GM23338 (cell line): ENCODE measurements at places on chromosomes 16 and 17. TPM values are rescaled to one million over a fixed set of nuclear protein-coding genes. Genes with fewer than 3 reads are reported as not detected.

SEBOX gene
- polyA plus RNA-seq = not detected in 2 replicates

KRTAP2-2 gene
- not detected in 2 replicates for polyA plus RNA-seq

BIRC5 gene
- 111 and 132 TPM in 2 replicates for polyA plus RNA-seq

TBC1D3D gene
- polyA plus RNA-seq = not detected in 2 replicates

SLFN14 gene
- not detected in 2 replicates for polyA plus RNA-seq

KRT20 gene
- not detected in 2 replicates for polyA plus RNA-seq

SMPD3 gene
- polyA plus RNA-seq = 0.57 and 0.68 TPM in 2 replicates

SLC6A4 gene
- 0.06 and 0.07 TPM in 2 replicates for polyA plus RNA-seq

CD300A gene
- 0.37 and 0.54 TPM in 2 replicates for polyA plus RNA-seq

RMI2 gene
- 103 and 108 TPM in 2 replicates for polyA plus RNA-seq

HS3ST4 gene
- 0.44 and 0.89 TPM in 2 replicates for polyA plus RNA-seq

TNFRSF17 gene
- 0.37 TPM in 1 of 2 replicates, not detected in the other for polyA plus RNA-seq

ASGR1 gene
- 5.9 and 8.3 TPM in 2 replicates for polyA plus RNA-seq

MFSD11 gene
- 9.3 and 10.2 TPM in 2 replicates for polyA plus RNA-seq

KRTAP4-5 gene
- not detected in 2 replicates for polyA plus RNA-seq

SEZ6L2 gene
- 17.8 and 18.0 TPM in 2 replicates for polyA plus RNA-seq

CBX2 gene
- polyA plus RNA-seq = 26.6 and 29.2 TPM in 2 replicates

GHDC gene
- polyA plus RNA-seq = 3.0 and 4.0 TPM in 2 replicates

CCL4 gene
- polyA plus RNA-seq = not detected in 2 replicates

TBC1D3C gene
- polyA plus RNA-seq = not detected in 2 replicates

OR3A3 gene
- polyA plus RNA-seq = not detected in 2 replicates

TMC5 gene
- 4.8 and 7.0 TPM in 2 replicates for polyA plus RNA-seq

ST6GALNAC1 gene
- not detected in 2 replicates for polyA plus RNA-seq

MTSS2 gene
- 1.6 and 1.9 TPM in 2 replicates for polyA plus RNA-seq

FOXN1 gene
- not detected in 2 replicates for polyA plus RNA-seq

CLEC3A gene
- polyA plus RNA-seq = not detected in 2 replicates

MFAP4 gene
- polyA plus RNA-seq = 9.4 and 9.7 TPM in 2 replicates

CTRB1 gene
- polyA plus RNA-seq = not detected in 2 replicates

ALDOC gene
- 33.3 and 33.5 TPM in 2 replicates for polyA plus RNA-seq

ADAMTS18 gene
- polyA plus RNA-seq = 0.10 and 0.15 TPM in 2 replicates

ZSCAN10 gene
- 217 and 220 TPM in 2 replicates for polyA plus RNA-seq

DRG2 gene
- 32.5 and 36.2 TPM in 2 replicates for polyA plus RNA-seq

PIK3R5 gene
- 1.4 and 1.7 TPM in 2 replicates for polyA plus RNA-seq

TBC1D3I gene
- 0.11 TPM in 1 of 2 replicates, not detected in the other for polyA plus RNA-seq

NPIPA2 gene
- polyA plus RNA-seq = 21.3 TPM in 2 replicates

MRPL12 gene
- 140 and 153 TPM in 2 replicates for polyA plus RNA-seq

MT4 gene
- polyA plus RNA-seq = not detected in 2 replicates

DHRS7B gene
- polyA plus RNA-seq = 26.8 and 27.9 TPM in 2 replicates

PLA2G10 gene
- 1.2 and 2.2 TPM in 2 replicates for polyA plus RNA-seq

SMIM22 gene
- polyA plus RNA-seq = 1.3 and 1.4 TPM in 2 replicates

CIBAR2 gene
- not detected in 2 replicates for polyA plus RNA-seq

CTRB2 gene
- polyA plus RNA-seq = not detected in 2 replicates

KRTAP4-9 gene
- polyA plus RNA-seq = not detected in 2 replicates

COG1 gene
- 25.5 and 26.1 TPM in 2 replicates for polyA plus RNA-seq

IGFALS gene
- polyA plus RNA-seq = 0.16 TPM in 1 of 2 replicates, not detected in the other

CDH13 gene
- 1.2 and 1.6 TPM in 2 replicates for polyA plus RNA-seq

PIMREG gene
- 81.7 and 87.8 TPM in 2 replicates for polyA plus RNA-seq

SPNS2 gene
- 1.4 and 1.7 TPM in 2 replicates for polyA plus RNA-seq

SMURF2 gene
- polyA plus RNA-seq = 9.4 and 12.1 TPM in 2 replicates

ITGB4 gene
- polyA plus RNA-seq = 4.2 and 6.1 TPM in 2 replicates

ORAI3 gene
- polyA plus RNA-seq = 6.9 and 9.8 TPM in 2 replicates

SARM1 gene
- 0.89 and 1.4 TPM in 2 replicates for polyA plus RNA-seq

UBN1 gene
- polyA plus RNA-seq = 18.3 and 18.7 TPM in 2 replicates

RAB37 gene
- polyA plus RNA-seq = 3.3 and 3.6 TPM in 2 replicates

SECTM1 gene
- polyA plus RNA-seq = 0.21 TPM in 1 of 2 replicates, not detected in the other

ADCY7 gene
- 2.4 and 2.5 TPM in 2 replicates for polyA plus RNA-seq
